ENCODE measurements at places on chromosomes 6 and 20.

DNA sequence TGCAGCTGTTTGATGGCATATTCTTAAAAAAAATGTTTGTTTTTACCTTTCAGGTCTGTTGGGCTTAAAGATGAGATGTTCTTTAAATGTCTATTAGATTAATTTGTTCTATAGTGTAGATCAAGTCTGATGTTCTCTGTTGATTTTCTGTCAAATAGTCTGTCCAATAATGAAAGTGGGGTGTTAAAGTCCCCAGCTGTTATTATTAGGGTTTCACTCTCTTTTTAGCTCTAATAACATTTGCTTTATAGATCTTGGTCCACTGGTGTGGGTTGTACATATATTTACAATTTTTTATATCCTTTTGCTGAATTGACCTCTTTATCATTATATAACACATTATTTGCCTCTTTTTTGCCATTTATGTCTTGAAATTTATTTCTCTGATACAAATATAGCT lies 11.0 kb upstream of the ZNF337 start:
- DNase-seq = no peak

DNA sequence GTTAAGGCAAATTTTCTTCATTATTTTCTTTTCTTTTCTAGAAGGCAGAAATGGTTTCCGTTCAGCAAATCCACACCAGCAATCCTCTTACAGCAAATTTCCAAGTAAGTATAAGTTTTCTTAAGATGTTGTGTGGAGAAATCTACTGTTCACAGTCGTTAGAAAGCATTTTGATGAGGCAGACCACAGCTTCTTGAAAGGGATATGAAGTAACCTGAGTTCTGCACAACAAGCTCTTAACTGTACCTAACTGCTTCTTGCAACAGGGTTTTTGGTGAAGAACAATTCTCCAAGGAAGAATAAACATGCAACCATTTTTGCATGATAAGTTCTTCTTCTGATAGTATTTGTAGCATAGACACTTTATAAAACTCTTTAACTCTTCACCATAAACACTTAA lies 45.3 kb upstream of the STXBP5 start:
- no peak for DNase-seq

DNA sequence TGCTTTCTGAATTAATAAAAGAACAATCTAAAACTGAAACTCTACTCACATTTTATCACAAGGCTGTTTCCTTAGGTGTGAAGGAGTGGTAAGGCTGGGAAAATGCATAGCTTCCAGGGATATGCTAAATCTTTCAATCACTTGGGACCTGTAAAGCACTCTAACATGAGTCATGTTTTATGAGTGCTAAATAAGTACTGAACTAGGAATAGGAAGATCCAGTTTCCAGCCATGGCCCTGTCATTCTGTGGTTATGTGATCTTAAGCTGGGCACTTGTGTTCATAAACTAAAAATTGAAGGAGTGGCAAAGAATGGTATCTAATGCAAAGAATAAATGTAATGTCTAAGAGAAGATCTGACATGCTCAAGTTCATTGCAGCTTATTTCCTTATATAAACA lies 6.1 kb upstream of the TMEM200A start:
- no peak for DNase-seq

- DNase-seq = no peak
These were observed 46.2 kb downstream of the PANK2 start for GRCh38 chr20:3935295-3935955.

GRCh38 chr20:46056970-46057855 lies 28.2 kb downstream of the SLC12A5 start:
- DNase-seq = no peak

DNA sequence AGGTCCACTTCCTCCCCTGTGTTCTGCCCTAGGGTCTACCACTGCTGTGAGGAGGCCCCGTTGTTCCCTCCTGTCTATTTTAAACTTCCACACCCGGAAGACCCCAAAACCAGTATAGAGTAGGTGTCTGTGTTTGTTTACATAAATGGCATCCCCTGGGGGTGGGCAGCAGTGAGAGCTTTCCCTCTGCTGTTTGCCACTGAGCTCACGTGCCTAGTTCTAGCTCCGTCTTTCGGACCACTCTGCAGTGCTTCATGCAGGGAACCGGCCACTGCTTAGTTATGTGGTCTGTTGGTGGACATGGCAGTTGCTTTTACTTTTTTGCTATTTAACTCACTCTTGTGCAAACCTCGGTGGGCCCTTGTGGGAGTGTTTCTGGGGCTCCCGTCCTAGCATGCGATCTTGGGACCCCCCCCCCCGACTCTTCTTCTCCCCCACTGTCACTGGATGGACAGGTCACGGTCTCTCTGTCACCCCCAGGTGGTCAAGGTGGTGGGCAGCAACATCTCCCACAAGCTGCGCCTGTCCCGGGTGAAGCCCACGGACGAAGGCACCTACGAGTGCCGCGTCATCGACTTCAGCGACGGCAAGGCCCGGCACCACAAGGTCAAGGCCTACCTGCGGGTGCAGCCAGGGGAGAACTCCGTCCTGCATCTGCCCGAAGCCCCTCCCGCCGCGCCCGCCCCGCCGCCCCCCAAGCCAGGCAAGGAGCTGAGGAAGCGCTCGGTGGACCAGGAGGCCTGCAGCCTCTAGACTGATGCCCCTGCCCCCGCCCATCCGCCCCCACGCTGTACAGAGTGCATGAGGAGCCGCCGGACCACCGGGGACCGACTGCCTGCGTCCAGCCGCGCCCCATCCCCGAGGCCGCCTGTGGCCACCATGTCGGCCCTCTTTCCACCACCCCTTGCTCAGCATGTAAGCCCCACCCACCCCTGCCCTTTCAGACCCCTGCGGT lies 40.9 kb downstream of the VSTM2L start:
- no peak for DNase-seq

Data from GM19239 (cell line).